ENCODE measurements at places on chromosomes 11 and 22.
A peak's percentile ranks its signal among the peaks of the same experiment; 100 is the strongest.

DNA sequence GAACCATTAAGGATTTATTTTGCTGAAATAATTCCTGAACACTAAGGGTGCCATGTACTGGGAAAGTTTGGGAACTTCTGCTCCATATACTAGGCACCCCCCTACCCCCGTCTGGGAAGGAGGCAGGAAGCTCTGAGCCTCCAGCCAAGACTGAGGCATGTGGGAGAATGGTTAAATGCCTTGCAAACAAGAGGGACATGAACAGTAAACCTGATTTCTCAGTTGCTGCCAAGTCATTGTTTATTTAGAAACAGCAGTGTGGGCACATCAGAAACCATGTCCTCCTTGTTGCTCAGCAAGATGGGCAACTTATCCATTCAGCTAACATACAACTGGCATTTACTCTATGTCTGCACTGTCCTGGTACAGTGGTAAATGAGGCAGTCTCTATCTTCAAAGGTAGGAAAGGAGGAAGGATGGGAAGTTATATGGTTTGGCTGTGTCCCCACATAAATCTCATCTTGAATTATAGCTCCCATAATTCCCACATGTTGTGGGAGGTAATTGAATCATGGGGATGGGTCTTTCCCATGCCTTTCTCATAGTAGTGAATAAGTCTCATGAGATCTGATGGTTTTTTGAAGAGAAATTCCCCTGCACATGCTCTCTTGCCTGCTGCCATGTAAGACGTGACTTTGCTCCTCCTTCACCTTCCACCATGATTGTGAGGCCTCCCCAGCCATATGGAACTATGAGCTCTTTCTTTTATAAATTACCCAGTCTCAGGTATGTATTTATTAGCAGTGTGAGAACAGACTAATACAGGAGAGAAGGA is 459.1 kb downstream of the MIAT start:
- DNase-seq: no peak

DNA sequence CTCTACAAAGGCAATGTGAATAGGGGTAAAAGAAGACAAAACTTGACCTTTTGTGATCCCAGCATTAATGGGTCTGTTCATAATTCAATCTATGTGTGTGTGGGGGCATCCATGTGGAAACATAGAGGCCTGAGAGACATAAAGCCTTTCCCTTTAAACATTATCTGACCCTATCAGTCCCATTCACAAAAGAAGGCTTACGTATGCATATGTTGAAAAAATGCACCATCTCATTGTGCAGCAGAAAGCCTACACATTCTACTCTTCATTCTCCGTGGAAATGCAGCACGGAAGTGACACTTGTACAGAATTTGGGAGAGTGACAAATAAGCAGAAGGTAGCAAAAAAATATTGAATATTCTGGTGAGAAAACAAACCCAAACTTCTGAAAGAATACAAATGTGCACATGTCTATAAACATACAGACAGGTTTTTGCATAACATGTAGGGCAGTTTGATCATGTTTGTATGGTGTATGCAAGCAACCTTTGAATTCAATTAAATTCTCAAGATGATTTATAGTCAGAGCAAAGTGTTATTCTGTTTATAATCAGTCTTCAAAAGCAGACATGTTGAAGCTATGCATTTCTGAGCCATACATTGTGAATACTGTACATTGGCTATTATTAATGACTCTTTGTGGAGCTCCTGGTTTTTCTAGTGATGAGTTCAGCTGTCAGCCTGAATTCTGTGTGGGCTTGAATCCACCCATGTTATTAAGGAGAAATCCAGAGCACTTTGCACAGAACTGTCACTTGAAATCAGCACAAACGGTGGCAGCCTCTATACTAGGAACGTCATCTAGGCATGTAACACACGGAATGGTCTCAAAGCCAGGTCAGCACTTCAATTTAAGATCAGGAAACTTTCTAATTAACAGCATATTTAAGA is 236.8 kb downstream of the DCDC1 start:
- no peak for DNase-seq

- peak; percentile 99 for DNase-seq
These were observed 72.1 kb downstream of the RNF169 start for GRCh38 chr11:74820763-74821162.

DNA sequence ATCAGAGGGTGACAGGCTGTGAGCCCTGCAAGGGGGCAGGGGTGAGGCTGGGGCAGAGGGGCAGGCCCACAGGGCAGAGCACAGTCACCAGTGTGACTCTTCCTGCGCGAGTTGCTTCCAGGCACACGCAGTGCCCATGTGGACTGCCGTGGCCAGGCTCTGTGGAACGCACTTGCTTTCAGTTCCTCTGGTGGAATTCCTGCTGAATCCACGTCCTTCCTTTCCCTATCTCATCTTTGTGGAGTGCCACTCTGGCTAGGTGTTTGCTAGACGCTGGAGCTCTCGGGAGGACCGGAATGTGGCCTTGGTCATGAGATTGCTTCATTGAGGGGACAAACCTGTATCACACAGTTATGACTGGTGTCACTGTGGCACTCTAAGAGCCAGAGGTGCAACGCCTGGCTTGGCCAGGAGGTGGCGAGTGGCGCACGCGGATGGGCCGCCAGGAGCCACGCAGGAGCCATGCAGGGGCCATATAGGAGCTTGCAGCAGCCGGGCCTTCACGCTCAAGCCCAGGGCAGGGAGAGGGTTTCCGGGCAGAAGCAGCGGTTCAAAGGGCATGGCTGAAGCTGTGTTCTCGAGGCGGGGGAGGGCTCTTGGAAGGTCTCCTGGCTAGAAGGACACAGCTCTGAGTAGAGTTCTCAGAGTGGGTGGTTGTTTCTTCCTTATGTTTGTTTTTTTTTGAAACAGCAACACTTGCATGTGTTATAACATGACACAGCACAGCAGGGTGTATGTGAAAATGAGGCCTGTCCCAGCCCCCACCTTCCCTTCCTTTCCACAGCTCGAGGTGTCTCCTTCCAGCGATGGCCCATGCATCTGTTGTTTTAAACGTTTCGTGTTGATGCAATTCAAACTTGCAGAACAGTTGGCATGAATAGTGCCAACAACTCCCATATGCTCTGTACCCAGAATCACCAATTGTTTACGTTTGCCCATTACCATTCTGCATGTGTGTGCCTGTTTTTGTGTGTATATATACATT is 36.2 kb downstream of the TBC1D22A start:
- peak; percentile 66 for DNase-seq

DNA sequence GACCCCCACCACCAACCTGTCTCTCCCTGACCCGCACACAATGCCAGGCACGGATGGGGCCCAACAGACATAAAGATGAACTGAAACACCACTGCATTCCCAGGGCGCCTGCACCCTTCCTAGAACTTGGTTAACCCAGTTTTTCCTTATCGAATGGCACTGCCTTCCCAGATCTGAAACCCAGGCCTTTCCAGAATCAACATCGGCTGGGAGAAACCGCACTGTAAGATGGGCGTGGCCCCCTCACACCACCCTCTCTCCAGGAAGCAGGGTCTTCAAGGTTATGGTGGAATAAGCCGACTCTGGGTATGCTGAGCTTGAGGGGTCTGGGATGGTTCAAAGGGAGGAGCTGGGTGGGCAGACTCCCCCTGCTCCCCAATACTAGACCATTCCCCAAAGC is 23.1 kb downstream of the LRFN4 start:
- no peak for DNase-seq

DNA sequence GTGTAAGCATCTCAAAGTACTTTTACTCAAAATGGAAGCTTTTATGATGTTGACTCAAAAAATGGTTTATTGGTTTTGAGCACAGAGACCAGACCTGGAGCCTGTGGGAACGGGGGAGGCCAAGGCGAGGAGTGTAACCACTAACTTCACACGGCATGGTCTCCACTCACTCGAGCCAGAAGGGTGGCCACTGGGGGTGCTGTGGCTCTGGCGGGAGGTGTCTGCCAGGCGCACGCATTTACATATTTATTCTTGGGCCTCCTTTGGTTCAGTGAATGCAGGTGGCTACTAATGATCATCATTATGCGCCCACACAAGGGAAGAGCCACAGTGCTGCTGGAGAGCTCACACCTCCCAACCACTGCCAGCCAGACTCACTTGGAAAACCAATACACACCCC is 64.6 kb downstream of the FLRT1 start:
- no peak for DNase-seq

DNA sequence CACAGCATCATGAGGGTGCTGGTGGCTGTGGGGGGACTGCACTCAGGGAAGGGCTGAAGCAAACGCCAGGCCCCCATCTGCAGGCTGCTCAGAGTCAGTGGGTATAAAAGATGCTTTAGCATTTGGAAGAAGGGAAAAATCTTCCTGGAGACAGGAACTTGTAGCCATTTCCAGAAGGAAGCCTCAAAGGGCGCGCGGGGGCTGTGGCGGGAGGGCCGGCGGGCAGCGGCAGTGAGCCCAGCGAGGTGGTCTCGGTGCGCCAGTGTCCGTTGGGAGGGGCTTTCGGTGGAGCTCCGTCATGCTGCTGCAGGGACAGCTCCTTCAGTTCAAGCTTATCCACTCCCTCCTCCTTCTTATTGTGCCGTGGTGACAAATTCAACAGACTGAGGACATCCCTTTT is 63.0 kb upstream of the PITPNB start:
- DNase-seq: no peak

GRCh38 chr11:35262056-35262455 is 123.1 kb downstream of the CD44 start:
- DNase-seq: no peak

DNA sequence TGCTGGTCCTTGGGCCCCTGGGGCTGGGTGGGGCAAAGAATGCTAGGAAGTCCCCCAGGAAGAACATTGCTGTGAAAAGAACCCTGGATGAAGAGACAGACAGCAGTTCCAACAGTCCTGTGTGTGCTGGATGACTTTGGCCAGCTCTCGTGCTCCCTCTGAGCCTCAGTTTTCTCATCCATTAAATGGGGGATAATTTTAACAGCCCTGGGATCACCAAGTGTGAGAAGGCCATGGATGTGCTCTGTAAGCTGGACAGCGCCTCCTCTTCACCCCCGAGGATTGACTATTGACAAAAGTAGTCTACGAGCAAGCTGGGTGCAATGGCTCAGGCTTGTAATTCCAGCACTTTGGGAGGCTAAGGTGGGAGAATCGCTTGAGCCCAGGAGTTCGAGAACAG is 2.5 kb downstream of the LARGE2 start:
- no peak for DNase-seq

DNA sequence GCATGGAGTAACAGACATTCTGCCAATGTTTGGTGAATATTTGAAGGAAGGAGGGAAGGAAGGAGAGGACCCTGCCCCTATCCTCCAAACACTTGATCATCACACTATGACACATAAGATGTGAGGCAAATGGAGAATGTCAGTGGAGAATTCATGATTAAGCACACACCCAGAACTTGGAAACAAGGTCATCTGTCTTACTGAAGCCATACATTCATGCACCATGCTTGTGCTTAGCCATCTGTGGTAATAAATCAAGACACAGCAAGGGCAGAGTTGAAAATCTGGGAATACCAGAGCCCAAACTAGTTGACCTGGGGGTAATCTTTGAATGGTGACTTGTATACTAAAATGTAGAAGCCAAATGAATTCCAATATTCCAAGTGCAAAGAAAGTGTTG is 7.9 kb upstream of the TIMP3 start:
- DNase-seq: no peak

DNA sequence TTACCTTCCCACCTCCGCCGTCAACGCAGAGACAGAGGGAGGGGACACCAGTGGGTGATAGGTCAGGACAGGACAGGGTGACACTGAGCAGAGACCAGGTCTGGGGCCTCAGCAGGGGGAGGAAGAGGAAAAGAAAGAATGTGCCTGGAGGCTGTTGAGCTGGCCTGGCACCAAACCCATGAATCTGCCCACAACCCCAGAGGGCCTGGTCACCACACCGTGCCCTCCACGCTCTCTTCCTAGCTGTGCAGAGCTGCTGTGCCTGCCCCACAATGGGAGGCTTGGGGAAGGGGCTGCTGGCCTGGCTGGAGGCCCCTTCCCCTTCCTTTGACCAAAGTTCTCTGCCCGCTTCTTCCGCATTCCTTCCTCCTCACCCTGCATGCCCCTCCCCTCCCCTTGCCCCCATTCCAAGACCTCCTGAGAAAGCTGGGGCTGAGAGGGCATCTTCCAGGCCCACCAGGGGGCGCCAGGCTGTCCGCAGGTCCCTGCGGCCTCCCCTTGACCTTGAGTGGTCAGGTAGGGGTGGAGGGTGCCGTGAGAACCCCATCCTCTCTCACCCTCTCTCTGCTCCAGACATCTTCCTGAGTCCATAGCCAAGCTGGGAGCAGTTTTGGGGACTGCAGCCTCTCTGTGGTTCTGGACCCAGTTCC is 11.0 kb upstream of the CACNA1I start:
- DNase-seq: no peak

DNA sequence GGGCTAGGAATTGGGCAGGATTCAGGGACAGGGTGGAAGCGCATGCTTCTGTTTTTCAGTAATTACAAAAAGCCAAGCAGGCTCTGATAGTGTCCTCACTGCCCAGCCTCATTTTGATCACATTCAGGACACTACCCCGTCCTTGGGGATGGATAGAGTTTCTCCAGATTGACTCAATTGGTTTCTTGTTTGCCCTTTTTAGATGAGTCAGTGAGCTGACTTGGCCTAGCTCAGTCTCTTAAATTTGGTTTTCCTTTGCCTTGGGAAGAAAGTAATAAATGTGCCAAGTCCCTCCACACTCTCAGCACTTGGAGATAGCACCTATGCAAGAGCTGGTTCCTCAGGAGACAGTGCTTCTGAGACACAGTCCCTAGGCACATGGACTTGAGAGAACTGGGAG is 25.5 kb downstream of the DKK3 start:
- DNase-seq: peak; percentile 75

GRCh38 chr22:25666308-25666707 is 75.7 kb upstream of the MYO18B start:
- DNase-seq: no peak

- DNase-seq: peak; percentile 80
These were observed at the start of gene BACE1 for GRCh38 chr11:117316197-117316961. Gene BACE1 (minus strand): TSS chr11:117316256. CDS start chr11:117315795, 461 bp downstream.

GRCh38 chr22:17607891-17608521 is 20.5 kb downstream of the ATP6V1E1 start:
- peak; percentile 10 for DNase-seq

DNA sequence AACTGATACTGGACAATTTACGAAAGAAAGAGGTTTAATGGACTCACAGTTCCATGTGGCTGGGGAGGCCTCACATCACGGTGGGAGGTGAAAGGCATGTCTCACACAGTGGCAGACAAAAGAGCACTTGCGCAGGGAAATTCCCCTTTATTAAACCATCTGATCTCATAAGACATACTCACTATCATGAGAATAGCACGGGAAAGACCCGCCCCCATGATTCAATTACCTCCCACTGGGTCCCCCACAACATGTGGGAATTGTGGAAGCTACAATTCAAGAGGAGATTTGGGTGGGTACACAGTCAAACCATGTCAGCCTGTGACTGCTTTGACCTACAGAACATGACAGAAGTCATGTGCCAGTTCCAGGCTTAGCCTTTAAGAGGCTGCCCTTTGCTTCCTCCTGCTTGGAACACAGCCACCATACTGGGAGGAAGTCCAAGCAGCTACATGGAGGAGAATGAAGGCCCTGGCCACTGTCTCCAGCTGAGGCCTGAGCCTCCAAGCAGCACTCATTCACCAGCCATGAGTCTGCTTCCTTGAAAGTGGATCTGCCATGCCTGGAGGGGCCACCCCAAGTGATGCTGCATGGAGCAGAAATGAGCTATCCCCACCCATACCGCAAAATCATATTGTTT is 10.9 kb upstream of the GAL start:
- DNase-seq: no peak

- peak; percentile 50 for DNase-seq
These were observed 49.3 kb upstream of the CLPB start for GRCh38 chr11:72483412-72484186.

- no peak for DNase-seq
These were observed 73.5 kb upstream of the THY1 start for GRCh38 chr11:119496469-119496868.

GRCh38 chr22:41915035-41915785 is at the start of gene SHISA8:
Gene SHISA8 (minus strand): TSS chr22:41915074. CDS start chr22:41914667, 407 bp downstream.
- DNase-seq: peak; percentile 7

GRCh38 chr11:70397336-70397982 is 870 bp upstream of the CTTN start:
- DNase-seq: peak; percentile 30
